RKO (cell line): ENCODE measurements at places on chromosomes 5 and 9.

DNA sequence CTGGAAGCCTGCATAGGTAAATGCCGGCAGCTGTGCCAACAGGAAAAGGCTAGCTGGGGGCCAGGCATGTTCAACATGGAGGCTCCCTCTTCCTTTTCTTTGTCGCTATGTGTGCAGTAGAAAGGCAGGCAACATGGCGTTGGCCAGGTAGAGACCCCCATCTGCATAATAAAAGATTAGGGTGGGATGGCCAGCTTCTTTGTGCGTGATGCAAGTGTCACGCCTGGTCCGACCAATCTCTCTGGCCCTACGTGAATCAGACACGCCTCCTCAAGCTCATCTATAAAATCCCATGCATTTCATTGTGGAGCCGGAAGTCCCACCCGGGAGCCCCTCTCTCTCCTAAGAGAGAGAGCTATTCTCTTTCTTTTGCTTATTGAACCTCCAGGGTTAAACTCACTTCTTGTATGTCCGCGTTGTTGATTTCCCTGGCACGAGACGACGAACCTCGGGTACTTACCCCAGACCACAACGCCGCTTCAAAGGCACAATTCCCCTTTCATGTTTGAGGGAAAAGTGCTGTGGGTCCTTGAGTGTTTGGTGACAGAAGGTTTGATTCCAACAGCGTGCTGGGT lies 25.0 kb upstream of the C5orf47 start:
- DNase-seq: peak; percentile 53

GRCh38 chr5:124878583-124879342 lies 132.3 kb upstream of the ZNF608 start:
- DNase-seq: no peak

DNA sequence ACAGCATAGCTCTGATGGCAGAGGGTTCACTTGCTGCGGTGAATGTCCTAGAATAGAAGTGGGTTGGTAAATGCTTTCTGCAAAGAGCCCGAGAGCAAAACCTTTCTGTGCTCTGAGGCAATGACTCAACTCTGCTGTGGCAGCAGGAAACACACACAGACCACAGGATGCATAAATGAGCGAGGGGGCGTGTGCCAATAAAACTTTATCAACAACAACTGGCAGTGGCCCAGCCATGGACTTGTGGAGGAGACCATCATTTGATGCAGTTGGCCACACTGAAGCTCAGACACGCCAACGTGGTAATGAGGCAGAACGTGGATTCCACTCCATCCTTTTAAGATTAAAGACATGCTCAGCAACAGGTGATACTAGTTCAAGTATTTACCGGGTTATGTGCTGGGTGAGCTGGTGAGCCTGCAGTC lies 6.8 kb downstream of the MRPL36 start:
- DNase-seq: peak; percentile 57

GRCh38 chr5:81728301-81728700 lies 22.6 kb downstream of the SSBP2 start:
- no peak for DNase-seq

- no peak for DNase-seq
Measured at GRCh38 chr5:2031581-2031980, 148.9 kb upstream of the IRX4 start.

GRCh38 chr9:69250681-69251080 lies 74.3 kb upstream of the ENTREP1 start:
- DNase-seq: no peak

- peak; percentile 79 for DNase-seq
Measured at GRCh38 chr5:152505442-152506042, 100.5 kb upstream of the NMUR2 start.

DNA sequence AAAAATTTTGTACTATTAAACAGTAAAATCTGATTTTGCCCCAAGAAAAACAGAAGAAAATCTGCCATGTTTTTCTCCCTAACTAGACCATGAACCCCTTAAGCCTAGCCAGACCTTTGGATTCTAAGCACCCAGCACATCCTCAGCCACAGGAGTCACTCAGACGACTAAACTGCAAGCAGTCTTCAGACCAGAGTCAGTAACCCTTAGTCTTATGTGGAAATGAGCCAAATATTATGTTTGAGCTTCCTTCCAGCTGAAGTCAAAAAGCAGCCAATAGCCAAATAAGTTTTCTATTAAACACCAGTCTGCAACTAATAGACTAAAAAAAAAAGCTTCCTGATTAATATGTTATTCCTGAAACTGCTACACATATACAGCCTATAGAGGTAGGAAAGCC lies 47.4 kb downstream of the GOLPH3 start:
- no peak for DNase-seq

- DNase-seq: no peak
Measured at GRCh38 chr9:98199388-98200033, 7.1 kb upstream of the CORO2A start.

DNA sequence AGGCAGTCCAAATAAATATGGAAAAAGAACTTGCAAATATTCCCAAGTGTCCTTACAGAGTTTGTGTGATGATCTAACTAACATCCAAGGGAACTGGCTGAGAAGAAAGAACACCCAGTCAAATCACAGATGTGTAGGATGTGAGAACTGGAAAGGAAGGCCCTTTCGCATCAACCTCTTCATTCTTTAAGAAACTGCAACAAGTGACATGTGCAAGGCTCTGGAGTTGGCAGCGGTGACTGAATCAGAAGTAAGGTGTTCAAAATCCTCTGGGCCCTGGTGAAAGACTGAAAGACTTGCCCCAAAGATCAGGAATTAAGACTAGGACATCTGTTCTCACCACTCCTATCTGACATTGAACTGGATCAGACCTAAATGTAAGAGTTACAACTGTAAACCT lies 88.7 kb downstream of the RAPGEF1 start:
- no peak for DNase-seq

GRCh38 chr9:124190761-124191160 lies 67.0 kb upstream of the NEK6 start:
- DNase-seq: no peak

DNA sequence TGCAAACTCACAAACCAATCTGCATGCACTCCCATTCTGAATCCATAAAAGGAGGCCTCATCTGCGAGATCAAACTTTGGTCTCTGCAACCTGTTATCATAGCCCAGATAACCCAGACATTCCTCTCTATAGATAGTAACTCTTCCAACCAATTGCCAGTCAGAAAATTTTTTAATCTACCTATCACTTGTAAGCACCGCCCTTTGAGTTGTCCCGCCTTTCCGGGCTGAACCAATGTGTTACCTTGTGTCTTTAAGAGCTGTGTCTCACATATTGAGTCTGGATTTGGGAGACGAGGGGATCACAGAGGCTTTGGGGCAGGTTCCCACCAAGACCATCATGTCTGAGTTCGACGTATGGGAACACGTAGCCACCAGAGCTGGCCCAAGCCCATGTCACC lies 91.1 kb upstream of the PPP1R26 start:
- no peak for DNase-seq

GRCh38 chr5:96141749-96142148 lies 180.1 kb upstream of the ELL2 start:
- DNase-seq: no peak

DNA sequence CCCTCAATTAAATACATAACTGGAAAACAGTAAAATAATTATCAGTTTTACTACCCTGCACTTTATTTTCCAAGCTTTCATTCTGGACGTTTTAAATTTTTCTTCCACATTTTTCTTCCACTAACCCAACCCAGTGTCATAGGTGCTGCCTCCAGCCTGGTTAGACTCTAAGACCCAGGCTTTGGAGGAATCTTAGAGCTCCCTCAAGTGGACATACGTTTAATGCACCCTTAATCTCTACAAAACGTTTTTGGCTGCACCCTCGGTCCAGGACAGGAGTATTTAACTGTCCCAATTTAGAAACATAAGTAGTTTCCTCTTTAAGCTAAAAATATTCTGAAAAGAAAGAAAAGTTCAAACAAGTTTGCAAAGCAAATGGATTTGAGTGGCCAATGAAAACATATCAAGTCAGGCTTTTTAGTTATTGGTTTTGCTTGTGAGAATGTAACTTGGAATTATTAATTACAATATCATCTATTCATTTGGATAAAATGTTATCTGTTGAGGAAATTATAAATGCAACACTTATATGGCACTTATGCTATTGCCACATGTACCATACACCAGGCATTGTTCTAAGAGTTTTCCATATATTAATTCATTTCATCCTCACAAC lies 38.9 kb downstream of the CDH6 start:
- peak; percentile 64 for DNase-seq

- no peak for DNase-seq
Measured at GRCh38 chr5:89901346-89901745, 508.2 kb downstream of the CETN3 start.

DNA sequence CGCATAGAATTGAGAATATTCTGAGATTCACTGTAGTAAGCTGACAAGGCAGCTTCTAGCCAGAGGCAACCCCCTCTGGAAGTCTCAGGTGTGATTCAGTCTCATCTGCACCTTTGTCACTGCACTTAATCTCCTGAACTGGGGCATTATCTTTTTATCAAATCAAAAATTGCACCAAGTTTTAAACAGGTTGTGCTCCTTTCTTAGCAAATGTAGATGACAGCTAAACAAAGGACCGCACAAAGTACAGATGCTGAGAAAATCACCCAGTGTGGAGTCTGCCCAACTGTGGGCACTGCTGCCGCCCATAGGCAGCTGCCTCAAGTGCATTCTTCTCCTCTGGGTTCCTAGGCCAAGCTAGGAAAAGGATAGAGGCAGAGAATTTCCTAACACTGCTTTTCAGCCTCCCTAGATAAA lies 51.1 kb downstream of the STARD4 start:
- DNase-seq: peak; percentile 8

DNA sequence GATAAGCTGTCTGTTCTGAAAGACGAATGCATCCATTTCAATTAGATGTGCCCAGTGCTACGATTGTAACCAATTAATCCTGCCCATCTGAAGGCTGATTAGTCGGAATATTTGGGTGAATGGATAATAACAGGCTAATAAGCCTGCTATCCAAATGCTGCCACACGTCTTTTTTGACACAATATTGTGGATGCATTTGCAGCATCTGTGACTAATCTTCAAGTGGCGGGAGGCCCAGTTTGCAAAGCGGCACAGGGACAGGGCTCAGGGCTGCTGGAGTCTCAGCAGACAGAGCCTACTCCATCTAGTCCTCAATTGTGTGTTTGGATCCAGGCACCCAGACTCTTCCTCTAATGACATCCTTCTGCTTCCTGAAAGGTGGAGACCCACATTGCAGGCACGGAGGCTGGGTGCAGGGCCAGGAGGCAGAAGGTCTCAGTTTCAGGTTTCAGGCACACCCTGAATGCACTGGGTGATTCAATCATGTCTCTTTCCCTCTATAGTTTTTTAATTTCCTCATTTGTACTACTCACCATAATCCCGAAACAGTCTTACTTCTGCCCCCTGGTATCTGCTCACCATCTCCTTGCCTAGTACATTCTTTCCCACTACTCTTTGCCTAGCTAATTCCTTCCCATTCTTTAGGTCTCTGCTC lies 169.6 kb downstream of the ASTN2 start:
- DNase-seq: no peak

GRCh38 chr5:937151-937924 lies 44.7 kb downstream of the TRIP13 start:
- DNase-seq: no peak

DNA sequence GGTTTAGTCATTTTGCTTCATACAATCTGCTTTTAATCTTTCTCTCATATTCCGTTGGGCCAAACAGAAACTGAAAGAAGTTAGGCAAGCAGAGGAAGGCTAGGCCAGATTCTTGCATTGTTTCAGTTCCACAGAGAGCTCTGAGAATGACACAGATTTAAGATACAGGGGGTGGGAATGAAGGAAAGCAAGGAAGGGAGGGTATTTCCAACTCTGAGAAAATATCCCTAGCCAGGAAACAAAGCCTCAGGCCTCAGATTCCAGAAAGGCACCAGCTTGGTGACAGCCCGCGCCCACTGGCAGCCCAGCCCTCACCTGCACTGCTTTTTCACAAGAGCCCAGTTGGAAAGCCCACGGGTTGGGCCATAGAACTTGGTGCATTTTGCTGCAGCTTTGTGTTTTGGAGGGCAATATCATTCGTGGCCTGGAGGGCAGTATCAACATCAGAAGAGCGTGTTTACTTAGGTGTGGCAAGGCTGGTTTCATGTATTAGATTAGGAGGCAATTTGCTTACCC lies 63.5 kb downstream of the ENC1 start:
- DNase-seq: no peak

GRCh38 chr9:88820055-88820454 lies 171.2 kb upstream of the S1PR3 start:
- no peak for DNase-seq

GRCh38 chr5:96870094-96871026 lies 5.9 kb upstream of the ERAP2 start:
- no peak for DNase-seq

GRCh38 chr9:33291031-33291397 lies 698 bp downstream of the NFX1 start:
- no peak for DNase-seq

DNA sequence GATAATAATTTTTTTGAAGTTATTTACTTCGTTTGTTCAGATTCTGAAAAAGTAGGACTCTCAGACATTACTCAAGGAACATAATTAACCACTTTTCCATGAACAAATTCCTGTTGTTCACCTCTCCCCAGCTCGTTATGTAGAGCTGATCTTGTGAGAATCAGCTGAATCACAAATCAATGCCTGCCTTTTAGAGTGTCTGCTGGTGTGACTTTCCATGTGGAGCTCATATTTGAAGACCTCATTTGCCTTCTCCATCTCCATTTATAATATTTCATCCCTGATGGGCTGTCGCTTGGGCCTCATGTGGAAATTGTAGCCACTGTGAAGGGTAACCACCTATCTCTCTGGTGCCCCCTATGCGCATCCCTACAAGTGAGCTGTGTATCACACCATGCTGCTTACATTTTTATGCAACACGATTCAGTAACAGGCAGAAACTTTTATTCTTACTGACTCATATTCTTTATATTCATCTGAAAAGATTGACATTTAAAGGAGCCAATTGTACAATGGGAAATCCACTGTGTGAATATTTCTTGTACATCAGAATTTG lies 111.3 kb downstream of the STK32A start:
- DNase-seq: peak; percentile 4
